Progenitor cell of endocrine pancreas (in vitro differentiated cells): ENCODE measurements at places on chromosomes 12 and 14.

- DNase-seq, result no peak
Measured at GRCh38 chr12:66426696-66427095, 124.4 kb downstream of the HELB start.

DNA sequence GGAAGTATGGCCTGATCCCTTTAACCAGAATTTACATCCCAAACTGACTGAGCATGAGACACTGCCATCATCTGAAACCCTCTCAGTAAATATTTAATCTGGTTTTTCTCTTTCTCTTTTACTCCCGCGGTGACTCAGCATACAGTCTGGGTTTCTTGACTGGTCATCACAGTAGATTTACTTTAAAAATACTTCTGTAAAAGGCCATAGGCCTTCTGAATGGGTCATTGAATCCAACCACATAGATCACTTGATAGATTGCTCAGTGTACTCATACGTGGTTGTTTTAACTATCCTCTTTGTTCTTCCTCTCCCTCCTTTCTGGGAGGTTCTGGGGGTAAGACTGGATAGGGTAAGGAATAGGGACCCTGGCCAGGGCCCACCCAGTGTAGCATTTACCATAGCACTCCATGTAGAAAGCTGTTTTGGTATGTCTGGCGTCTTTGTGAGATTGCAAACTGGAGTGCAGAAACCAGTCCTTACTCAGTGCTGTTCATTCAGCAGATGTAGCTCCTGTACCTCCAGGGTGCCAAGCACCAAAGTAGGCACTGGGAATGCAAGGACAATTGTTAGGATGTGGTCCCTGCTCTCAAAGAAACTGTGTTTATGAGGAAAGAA, 165.7 kb downstream of the SRGAP1 start:
- no peak for DNase-seq

GRCh38 chr12:79997096-79997791, 62.3 kb upstream of the PPP1R12A start:
- DNase-seq, result no peak

DNA sequence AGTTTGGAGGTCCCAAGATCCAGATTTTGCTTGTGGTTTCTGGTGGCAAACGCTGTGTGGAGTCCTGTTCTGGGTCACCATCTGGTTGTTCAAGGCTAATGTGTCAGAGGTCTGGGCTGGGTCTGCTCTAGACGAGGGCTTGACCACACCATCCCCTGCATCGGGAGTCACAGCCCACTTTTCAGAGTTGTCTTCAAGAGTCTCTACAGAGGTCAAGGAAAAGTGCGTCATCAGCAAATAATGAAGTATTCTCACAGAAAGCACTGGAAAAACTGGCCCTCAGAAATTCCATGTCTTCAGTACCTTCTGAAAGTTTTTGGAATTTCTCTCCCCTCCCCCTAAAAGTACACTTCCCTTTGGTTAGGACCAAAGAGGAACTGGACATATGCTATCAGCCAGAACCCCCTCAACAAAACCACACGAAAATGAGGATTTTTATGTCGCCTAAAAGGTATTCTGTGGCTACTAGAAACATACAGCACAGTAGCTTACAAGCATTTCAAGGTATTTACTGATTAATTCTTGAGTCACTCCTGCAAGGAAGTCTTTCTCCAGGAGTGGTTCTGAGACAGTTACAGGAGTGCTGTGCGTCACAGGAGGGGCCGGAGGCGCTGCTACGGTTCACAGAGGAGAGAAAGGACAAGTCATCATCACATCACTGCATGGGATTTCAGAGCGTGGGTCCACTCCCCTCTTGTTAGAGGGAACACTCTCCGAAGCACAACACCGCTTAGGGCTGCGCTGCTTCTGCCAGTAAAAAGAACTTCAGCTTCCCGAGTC, 35.4 kb downstream of the RAD52 start:
- no peak for DNase-seq

DNA sequence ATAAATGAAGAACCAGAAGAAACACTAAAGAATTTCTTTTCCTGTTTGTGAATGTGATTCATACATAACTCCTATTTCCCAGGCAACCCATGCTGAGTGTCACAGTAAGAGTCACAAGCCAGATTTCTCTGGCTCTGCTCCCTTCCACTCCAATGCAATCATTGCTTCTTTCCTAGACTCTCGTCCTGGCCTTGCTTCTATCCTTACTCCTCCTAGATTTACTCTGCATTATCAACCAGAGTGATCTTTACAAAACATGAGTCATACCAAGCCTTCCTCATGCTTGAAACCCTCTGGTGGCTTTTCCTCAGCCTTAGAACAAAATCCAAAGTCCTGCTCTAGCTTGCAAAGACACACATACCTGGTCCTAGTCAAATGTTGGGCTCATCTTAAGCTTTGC, 13.3 kb downstream of the IL22 start:
- no peak for DNase-seq

DNA sequence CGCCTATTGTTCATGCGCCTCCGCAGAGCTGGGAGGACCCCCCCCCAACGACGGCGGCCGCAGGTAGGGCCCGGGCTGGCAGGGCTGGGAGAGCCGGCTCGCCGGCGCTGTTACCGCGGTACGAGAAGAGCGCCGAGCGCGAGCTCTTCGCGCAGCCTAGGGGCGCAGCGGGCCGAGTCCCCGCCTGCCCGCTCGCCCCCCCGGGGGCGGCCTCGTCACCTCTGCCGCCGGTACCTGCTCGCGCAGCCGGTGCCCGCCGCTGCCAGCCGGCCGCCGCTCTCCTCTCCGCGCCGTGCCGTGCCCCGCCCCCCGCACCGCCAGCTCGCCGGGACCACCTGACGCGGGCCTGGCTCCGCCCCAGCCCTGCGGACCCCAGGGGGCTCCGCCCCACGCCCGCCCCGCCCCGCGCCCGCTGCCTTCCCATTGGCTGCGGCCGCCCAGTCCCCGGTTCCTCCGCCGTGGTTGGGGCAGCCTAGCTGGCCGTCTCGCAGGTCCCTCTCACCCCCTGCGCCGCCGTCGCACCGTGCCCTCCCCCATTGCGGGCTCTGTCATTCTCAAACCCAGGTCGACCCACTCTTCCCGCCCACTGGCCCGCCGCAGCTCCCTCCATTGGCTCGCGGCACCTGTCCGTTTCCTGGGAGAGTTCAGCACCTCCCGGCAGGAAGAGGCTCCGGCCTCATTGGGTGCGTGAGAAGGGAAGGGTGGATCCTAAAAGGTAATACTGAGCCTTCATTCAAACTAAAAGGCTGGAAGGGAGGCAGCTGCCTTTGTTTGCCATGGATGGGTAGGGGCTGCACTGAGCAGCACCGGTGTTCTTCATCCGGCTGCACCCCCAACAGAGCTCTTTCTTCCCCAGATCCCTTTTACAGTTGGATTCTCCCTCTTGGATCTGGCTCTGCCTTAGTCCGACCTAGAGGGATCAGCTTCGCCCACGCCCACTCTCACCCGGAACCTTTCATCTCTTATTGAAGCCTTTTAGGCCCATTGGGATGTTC, at the start of gene MAP3K9:
MAP3K9 (minus strand) TSS at position 289 of the 995 bp plus-strand sequence. CDS start 342 bp downstream, outside the sequence.
- DNase-seq, result peak; percentile 99

- no peak for DNase-seq
Measured at GRCh38 chr12:3252450-3252891, 175.3 kb downstream of the TSPAN9 start.

DNA sequence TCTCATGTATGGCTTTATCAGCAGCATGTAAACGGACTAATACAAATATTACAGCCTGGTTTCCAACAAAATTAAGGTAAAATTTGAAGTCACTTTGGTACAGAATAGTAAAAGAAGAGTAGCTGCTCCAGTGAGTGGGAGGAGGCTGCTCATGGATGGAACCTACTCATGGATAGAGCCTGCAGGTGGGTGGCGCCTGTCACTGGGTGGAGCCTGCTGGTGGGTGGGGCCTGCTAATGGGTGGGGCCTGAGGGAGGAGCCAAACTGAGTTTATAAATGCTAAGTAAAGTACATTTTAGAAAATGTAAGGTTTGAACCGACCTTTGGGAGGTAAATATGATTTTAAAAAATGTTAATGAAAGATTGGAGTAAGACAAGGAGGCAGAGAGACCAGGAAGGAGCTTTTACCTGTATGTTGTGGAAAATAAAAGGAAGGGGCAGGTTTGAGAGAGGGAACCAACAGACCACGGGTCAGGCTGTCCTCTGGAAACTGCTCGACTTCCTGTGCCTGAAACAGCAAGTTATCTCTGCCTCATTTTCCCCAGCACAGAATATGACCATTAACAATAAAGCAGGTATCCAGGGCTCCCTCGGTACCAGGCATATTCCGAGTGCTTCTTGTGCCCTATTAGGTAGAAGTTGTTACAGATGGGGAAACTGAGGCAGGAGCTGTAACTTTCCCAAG, 55.9 kb upstream of the SEL1L start:
- no peak for DNase-seq

- no peak for DNase-seq
Measured at GRCh38 chr12:108048686-108049085, 80.4 kb upstream of the WSCD2 start.

GRCh38 chr12:125356111-125356510, 290.9 kb downstream of the AACS start:
- no peak for DNase-seq

DNA sequence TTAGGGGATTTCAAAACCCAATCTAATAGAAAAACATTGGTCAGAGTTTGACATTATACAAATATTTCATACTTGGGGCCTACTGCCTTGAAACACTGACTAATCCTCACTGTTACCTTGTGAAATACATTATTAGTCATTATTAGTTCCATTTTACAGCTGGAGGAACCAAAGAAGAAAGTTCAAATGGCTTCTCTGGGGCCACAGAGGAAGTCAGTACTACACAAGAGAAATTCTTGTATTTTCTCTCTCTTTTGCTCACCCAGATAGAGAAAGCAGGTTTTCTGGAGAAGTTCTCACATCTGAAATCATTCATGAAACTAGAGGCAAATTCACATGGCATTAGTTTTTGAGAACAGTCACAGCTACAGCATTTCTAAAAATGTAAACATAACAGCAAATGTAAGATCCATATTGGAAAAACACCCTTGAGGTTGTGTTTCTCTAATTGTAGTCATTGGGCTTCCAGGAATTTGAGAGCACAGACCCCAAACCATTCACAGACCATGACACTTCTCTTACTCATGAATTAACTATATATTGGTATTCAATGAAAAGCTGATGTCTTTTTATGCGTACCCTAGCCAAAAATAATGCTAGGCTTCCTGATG, 83.0 kb downstream of the LLPH start:
- DNase-seq, result no peak

DNA sequence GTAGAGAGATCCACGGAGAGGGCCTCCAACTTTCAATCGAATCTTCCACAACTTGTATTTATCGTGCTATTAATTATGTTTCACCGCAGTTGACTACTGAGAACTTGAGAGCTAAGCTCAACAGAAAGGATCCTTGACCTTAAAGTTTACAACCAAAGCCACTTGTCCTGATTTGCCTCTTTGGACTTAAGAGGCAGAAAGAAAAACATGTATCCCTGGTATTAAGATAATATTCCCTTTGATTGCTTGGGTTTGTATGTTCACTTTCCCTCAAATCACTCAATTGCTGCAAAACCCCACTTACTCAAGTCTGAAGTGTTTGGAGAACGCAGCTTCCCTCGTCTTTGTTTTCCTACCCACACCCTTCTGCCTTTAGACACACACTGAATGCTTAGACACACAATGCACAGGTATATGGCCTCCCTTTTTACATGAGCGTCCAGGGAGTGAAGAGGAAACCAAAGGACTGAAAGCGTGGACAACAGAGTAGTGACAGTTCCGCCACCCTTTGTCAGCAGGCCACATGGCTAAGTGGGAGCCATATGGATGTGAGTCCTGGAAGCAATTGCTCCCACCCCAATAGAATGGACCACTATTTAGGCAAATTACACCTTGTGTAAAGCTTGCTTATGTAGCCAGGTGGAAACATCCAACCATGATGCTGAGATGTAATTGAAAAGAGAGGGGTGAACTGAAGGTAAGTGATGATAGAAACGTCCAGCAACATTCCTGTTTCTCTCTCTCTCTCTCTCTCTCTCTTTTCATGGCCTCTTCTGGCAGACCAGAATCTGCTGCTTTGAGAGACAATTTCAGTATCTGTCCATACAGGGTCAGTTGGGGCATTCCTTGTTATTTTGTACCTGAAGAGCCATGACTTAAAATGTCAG, 1.4 kb upstream of the PKP2 start:
- DNase-seq, result no peak

DNA sequence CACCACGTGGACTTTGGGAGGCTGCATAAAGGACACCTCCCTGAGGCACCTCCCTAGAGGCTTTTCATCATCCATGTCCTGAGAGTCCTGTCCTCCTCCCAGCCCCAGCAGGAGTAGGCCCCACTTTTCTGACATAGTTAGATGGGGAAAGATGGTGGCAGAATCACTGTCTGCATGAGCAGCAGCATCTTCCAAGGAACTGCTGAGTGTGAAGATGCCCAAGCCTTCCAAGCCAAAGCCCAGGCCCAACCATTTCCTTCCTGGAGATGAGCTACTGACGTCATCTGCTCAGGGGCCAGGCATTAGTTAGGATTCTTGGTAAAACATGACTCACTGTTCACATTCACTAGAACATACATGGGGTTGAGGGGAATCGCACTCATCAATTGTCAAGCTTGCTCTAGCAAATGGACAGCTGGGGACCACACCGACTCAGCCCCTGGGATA, 37.3 kb downstream of the VDR start:
- no peak for DNase-seq

GRCh38 chr12:110534811-110535210, 32.7 kb downstream of the RAD9B start:
- DNase-seq, result no peak

DNA sequence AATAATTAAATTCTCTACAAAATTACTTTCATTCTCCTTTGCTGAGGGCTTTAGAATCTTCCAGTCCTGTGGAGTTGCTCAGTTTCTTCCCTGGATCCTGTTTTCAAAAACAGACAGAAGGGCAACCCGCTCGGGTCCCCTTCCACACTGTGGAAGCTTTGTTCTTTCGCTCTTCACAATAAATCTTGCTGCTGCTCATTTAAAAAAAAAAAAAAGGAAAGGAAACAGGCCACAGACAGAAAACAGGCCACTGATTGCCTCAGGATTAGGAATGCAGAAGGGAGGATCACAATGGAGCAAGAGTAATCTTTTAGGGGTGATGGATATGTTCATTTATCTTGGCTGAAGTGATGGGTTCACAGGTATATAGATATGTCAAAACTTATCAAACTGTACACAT, 29.5 kb upstream of the HIGD1C start:
- no peak for DNase-seq
